ENCODE measurements at places on chromosomes 11 and 22. TPM values are rescaled to one million over a fixed set of nuclear protein-coding genes. Genes with fewer than 3 reads are reported as not detected.

Gene PLAAT5
- total RNA-seq, result 9.3 TPM

Gene OR52E8
- not detected for total RNA-seq

Gene CST6
- 2.6 TPM for total RNA-seq

Gene CADM1
- 34.3 TPM for total RNA-seq

Gene KLHL35
- total RNA-seq, result 1.2 TPM

Gene P2RX3
- 0.84 TPM for total RNA-seq

Gene SPI1
- total RNA-seq, result 31.4 TPM

Gene TREH
- not detected for total RNA-seq

Gene P4HA3
- total RNA-seq, result 0.38 TPM

Gene ARCN1
- 129 TPM for total RNA-seq

Gene CNIH2
- not detected for total RNA-seq

Gene RIMBP3B
- 0.06 TPM for total RNA-seq

Gene DDTL
- 1.3 TPM for total RNA-seq

Gene ARHGAP42
- 12.8 TPM for total RNA-seq

Gene TNNI2
- total RNA-seq, result 0.35 TPM

Gene PLEKHA7
- 31.1 TPM for total RNA-seq

Gene ZC3H12C
- 18.7 TPM for total RNA-seq

DNA sequence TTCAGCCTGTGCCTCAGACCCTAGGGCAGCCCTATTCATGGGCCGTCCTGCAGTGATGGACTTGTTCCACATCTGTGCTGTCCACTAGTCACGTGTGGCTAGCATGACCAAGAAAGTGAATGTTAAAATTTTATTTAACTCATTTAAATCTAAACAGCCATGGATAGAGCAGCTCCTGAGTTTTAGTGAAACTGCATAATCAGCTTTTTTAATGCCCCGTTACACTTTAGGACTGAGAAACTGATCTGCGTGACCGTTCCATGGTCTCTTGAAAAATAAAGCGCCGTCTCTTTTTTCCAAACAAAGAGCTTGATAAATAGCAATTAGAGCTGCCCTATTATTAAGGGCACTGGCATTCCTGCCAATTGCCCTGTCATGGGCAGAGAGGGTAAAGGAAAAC is 76.5 kb upstream of the SNX19 start:
- DNase-seq, result no peak

DNA sequence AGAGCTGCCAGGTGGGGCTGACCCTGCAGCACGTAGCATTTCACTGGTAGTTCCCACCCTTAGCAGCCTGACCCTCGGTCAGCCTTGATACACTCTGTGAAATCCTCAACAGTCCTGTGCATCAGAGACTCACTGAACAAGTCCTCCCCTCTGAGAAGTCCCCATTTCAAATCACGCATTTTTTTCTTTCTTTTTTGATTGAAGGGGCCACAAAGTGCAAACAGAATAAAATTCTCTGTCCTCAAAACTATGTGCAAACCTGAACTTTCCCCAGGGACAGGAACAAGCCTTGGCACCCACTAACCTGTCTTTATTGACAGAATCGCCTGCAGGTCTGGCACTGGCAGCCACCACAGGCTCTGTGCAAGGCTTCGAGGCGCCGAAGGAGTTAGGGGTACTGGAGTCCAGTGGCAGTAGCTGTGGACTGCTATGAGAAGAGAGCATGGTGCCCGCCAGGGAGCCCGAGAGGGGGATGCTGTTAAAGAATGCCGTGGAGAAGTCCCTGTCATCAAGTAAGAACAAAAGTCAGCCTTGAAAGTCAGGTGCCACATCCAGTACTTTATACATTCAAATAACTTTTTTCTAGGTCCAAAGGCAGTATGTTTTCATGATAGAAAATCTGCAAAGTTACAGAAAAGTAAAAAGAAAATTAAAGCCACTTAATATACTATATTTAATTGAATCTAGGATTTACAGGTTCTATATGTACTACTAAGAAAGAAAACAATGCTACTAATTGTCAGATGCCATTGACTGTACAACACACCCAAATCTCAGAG is 53.8 kb downstream of the HIRA start:
- DNase-seq, result no peak

GRCh38 chr11:108198833-108199232 is 23.6 kb downstream of the NPAT start:
- DNase-seq, result no peak

GRCh38 chr11:106614262-106614661 is 404.0 kb downstream of the GUCY1A2 start:
- no peak for DNase-seq

DNA sequence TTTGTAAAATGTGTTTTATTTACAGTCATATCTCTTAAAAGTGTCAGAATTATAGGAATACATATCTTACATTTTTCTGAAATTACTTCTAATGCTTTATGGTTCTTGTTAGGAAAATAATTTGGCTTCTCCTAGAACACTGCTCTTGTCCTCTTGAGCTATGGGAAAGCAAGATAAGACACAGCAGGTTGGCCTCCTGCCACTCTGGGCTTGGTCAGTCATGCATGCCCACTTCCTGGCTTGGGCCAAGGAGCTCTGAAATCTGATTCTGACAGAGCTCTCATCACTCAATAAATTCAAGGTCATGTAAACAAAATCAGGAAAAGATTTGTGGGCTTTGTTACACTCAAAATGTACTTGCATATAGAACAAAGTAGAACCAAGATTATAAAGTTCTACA is 1036.0 kb downstream of the OPCML start:
- peak; percentile 33 for DNase-seq

GRCh38 chr11:63833048-63833447 is 5.9 kb upstream of the MARK2 start:
- no peak for DNase-seq

DNA sequence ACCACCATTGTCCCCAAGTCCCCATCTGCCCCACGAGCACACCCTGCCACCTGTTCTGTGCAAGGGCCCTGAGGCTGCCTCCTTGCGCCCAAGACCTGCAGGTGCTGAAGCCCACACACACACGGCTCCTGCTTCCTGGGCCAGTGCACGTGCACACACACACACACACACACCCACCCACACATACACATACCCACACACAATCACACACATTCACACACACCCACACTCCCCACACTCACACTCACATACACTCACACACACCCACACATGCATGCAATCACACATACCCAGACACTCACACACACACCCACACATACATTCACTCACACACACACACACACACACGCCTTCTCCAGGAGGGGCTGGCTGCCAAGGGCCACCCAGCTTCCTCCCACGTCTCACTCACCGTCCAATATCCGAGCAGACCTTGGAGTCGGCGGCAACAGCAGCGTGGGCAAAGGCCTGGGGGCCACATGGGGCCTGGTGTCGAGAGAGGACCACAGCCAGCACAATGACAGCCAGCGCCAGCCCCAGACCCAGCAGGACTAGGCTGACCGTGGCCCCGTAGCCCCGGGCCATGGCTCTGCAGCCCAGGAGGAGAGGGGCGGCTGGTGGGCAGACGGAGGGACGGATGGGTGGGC is 616 bp downstream of the GGT5 start:
- peak; percentile 44 for DNase-seq

GRCh38 chr11:35372565-35373283 is 46.6 kb downstream of the SLC1A2 start:
- DNase-seq, result no peak

DNA sequence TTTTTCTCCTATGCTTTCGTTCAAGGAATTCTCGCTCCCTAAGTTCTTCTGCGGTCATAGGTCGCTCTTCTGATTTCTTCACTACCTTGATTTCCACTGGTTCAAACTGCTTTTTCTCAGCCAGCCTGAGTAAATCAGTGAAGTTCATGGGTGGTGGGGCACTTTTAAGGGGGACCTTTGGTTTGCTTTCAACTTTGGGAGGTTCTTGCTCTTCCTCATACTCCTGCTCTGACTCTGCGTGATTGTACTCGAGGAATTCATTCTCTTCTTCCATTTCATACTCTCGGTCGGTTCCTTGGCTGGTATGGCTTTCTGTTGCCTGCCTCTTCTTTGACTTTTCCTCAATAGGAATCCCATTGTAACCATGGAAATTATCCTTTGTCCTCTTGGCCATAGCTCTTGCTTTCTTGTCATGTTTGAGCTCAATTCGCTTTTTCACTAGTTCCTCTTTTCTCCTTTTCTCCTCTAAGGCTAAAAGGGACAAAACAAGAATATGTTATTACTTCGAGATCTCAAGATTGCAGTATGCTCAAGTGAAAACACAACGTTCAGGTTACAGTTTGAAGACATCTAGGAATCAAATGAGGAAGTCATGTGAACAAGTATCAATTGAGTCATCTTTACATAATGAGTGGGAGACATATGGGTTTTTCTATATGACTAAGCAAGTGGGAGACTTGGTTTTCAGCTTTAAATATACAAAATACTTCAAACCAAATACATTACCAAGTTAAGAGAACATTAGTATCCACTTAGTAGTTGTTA is 16.2 kb downstream of the MISFA start:
- DNase-seq, result no peak

GRCh38 chr22:50198624-50199017 is 2.2 kb upstream of the SELENOO start:
- no peak for DNase-seq

- DNase-seq, result no peak
Measured at GRCh38 chr11:44186321-44186930, 90.9 kb downstream of the EXT2 start.

DNA sequence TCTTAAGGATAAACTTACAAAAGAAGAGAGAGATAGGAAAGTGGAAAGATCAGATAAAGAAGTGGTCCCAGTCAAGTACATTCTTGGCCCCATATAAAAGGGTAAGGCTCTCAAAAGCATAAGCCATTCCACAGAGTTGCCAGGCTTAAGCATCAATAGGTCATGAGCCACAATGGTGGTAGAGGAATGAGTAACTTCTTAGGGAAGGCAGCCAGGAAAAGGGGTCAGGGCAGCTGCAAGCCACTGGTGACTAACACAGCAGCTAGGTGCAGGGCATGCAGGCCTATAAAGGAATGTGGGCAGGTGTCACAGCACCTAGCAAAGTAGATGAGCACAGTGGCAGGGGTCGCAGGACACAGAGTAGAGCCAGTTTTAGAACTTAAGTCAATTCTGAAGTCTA is 302.6 kb upstream of the FAT3 start:
- no peak for DNase-seq

GRCh38 chr22:24583221-24584165 is 9.4 kb downstream of the LRRC75B start:
- DNase-seq, result peak; percentile 45
